Lung microvascular endothelial cell (primary cell): ENCODE measurements at places on chromosomes 4 and X. TPM values are rescaled to one million over a fixed set of nuclear protein-coding genes. Genes with fewer than 3 reads are reported as not detected.

- no peak for DNase-seq
These were observed 219.0 kb downstream of the CCNG2 start for GRCh38 chr4:77375866-77376607.

DNA sequence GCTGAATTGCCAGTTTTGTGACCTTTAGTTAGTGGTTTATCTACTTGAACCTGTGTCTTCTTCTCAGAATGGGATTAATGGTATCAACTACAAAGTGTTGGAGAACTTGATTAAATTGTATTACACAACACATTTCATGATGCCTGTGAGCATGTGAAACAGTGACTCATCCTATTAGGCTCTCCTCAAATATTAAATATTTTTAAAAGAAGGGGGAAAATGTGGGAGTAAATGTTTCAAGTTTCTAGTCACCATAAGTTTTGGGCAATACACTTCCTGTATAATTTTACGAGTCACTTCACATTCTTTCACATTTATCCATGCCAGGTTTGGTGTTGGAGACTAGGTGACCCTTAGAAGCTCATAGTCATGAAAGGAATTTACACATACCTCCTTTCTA, 147.0 kb downstream of the HS3ST1 start:
- no peak for DNase-seq

DNA sequence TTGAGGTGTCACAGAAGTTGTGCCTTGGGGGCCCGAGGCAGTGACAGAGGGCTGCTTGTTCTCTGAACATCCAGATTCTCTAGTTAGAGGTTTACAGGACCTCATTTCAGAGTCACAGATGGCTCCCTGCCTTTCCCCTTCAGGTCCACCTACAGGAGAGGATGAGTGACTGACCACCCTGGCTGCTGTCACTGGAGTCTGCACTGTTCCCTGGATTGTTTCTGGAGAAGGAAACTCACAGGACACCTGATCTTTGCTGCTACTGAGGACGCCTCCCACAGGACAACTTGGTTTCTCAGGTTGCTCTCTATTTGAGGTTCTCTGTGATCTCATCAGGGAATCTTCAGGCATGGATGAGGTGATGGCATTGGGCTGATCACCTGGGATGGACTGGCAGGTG, 58.3 kb downstream of the GPRIN3 start:
- no peak for DNase-seq

NALF2 gene
- total RNA-seq: under 0.01 and 0.20 TPM in 2 replicates

MAGEA4 gene
- total RNA-seq: not detected in 2 replicates

- DNase-seq: no peak
These were observed 639 bp upstream of the PRDM5 start for GRCh38 chr4:120923207-120923522.
